Heart right ventricle (tissue), 16 donors: ENCODE measurements at places on chromosomes 1 and 21. TPM values are rescaled to one million over a fixed set of nuclear protein-coding genes. Genes with fewer than 3 reads are reported as not detected.

GRCh38 chr1:2099886-2100779 lies 49.9 kb downstream of the PRKCZ start:
- DNase-seq = no peak

GRCh38 chr21:43741423-43742096 lies 22.6 kb downstream of the PDXK start:
- no peak for DNase-seq

DNA sequence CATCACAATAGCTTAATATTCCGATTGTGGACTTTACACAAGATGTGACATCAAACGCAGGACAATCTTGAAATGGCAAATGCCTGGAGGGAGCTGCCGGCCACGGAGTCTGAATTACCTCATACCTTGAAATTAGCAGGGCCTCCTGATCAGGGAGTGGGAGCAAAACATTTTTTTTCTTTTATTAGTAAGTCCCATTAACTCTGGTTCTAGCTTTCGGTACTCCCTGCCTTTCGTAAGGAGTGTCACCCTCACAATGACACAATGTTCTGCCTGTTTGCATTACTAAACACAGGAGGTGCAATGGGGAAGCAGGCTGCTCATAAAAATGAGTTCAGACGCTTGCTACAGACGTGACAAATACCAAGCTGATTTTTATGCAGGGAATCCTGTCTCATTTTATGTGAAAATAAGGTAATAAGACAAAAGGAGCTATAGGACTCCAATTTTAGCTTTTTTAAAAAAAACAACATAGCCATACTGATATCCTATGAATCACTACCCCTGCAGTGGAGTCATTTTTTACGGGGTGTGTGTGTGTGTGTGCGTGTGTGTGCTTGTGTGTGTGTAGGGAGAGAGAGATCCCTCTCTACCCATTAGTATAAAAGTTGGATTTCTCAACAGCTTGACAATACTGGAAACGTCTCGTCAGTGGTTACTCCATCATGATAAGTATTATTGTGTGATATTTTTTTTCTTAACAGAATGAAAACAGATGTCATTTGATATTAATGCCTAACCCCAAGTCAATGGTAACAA lies 205.1 kb upstream of the RUNX1 start:
- DNase-seq = no peak

The OR2L2 gene
- not detected for total RNA-seq

The DNM3 gene
- total RNA-seq = 2.1 TPM
